ENCODE measurements at places on chromosomes 4 and X. TPM values are rescaled to one million over a fixed set of nuclear protein-coding genes. Genes with fewer than 3 reads are reported as not detected.

- H3K27me3 ChIP-seq = no peaks in the 10 kb centered on the region
- no peak for DNase-seq
- peaks cover 15% of the 10 kb centered on the region for H3K4me1 ChIP-seq
- H3K4me3 ChIP-seq = peak overlapping the region; percentile 57
- peak overlapping the region; percentile 87 for H3K27ac ChIP-seq
- H3K36me3 ChIP-seq = no peaks in the 10 kb centered on the region
Measured at GRCh38 chr4:25914670-25915352, 791 bp downstream of the SMIM20 start.

DNA sequence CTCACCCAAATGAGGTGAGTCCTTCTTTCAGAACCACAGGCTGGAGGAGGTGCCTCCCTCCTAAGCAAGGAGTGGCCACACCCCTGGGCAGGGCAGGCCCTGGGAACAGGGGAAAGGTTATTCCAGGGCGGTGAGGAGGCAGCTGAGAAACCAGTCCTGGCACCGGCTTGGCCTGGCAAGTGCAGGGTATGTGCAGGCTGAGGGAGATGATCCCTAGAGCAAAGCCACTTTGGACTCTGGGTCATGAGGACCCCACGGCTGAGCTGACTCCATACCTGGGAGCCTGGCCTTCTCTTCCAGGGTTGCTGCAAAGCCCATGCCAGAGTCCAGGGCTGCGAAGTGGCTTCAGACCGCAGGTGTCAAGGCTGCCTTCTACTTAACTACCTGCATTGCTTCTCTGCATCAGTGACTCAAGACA is 49.5 kb upstream of the HELT start:
- H3K36me3 ChIP-seq = no peaks in the 10 kb centered on the region
- no peaks in the 10 kb centered on the region for H3K27me3 ChIP-seq
- no peak overlapping the region for H3K4me3 ChIP-seq
- H3K27ac ChIP-seq = no peak overlapping the region
- no peaks in the 10 kb centered on the region for H3K4me1 ChIP-seq

- no peak overlapping the region for H3K4me3 ChIP-seq
- H3K4me1 ChIP-seq = no peaks in the 10 kb centered on the region
- H3K27me3 ChIP-seq = no peaks in the 10 kb centered on the region
- DNase-seq = no peak
Measured at GRCh38 chr4:94641702-94642560, 115.8 kb upstream of the BMPR1B start.

SPANXN3 gene
- total RNA-seq = not detected

DNA sequence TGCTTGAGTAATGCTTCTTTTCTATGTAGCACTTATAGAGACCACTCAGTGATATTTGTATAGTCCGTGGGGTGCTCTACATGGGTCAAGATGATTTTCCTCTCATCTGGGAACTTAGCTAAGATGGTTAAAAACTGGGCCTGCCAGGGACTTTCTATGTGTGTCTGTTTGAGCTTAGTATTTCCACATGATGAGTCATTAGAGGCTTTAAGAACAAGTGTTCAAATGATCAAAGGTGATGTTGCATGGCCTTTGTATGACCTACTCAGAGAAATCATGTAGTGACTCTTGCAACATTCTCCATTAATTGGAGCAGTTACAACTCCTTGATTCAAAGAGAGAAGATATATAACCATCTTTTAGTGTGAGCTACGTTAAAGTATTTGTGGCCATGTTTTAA is 1480.5 kb upstream of the IGFBP7 start:
- H3K36me3 ChIP-seq = no peaks in the 10 kb centered on the region
- H3K27me3 ChIP-seq = no peaks in the 10 kb centered on the region
- no peak for DNase-seq
- H3K27ac ChIP-seq = no peak overlapping the region
- no peak overlapping the region for H3K4me3 ChIP-seq
- H3K4me1 ChIP-seq = no peaks in the 10 kb centered on the region

DNA sequence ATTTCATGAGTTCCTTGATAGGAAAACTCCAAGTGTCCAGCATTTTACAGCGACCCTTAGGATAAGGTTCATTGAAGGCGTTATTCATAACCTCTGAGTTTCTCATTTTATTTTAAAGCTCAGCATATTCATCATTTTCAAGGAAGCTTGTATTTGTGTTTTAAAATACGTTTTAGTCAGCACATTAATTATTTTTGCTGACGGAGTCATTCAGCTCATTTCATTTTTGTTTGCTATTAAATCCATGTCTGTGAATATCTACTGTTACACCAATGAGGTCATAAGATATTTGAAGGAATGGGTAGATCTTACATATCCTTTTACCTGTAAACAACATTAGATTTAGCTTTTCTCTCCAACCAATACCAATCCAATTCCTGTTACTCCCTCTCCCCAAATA is 1766.3 kb upstream of the PCDH10 start:
- H3K27me3 ChIP-seq = no peaks in the 10 kb centered on the region
- H3K36me3 ChIP-seq = no peaks in the 10 kb centered on the region
- no peak overlapping the region for H3K27ac ChIP-seq

- peaks cover 15% of the 10 kb centered on the region for H3K4me1 ChIP-seq
- no peaks in the 10 kb centered on the region for H3K36me3 ChIP-seq
- DNase-seq = no peak
- H3K27me3 ChIP-seq = no peaks in the 10 kb centered on the region
- no peak overlapping the region for H3K27ac ChIP-seq
Measured at GRCh38 chr4:183789657-183790056, 115.5 kb upstream of the STOX2 start.

GRCh38 chr4:20529691-20530090 is 170.6 kb upstream of the PACRGL start:
- H3K27ac ChIP-seq = no peak overlapping the region
- H3K4me3 ChIP-seq = no peak overlapping the region
- H3K4me1 ChIP-seq = no peaks in the 10 kb centered on the region

HSFX2 gene
- total RNA-seq = 1.2 TPM
